Bone marrow (tissue), 2 donors: ENCODE measurements at places on chromosomes 5 and 9.

DNA sequence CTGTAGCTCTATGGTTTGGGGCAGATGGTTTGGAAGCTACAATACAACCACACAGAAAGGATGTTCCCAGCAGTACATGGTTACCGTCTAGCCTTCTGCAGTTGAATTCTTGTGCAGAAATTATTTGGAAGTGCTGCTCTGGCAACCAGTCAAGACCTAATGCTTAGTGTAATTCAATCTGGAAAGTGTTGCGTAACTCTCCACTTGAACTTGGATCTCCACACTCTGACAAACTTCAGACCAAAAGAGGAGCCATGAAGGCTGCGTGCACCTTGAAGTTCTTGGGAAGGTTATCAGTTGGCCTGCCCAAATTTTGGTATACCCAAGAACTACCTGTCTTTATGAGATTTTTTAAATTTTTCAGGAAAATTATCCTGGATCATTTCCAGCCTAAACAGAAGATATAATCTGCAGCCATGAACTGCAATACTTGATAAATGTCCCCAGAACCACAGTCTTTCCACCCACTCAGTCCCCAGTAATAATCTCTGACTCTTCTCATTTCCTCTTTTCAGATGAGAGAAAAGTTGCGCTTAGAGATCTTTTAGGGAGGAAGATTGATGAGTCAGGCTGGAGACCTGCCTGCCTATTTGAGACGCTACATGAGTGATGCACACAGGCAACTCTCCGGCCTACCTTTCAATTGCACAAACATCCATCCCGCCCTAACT, 159.9 kb downstream of the FANCC start:
- no peak for DNase-seq

- peak; percentile 19 for DNase-seq
Observed at GRCh38 chr9:35508069-35508468, 18.2 kb downstream of the RUSC2 start.

DNA sequence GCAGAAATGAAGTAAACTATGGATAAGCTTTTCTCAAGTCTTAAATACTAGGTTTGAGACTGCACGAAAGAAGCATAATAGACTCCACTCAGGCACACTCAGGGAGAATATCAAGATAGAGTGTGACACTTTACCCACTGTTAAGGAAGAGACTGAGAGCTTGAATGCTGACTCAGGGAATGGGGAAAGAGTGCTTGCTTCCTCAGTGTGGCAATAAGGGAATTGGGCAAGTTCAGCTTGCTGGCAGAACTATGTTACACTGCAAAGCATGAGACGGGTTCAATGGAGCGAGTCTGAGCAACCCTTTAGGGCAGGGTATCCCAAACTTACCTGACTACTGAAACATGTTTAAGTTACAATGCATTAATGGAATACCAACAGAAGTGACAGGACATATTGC, 237.7 kb upstream of the MEF2C start:
- DNase-seq, result no peak

GRCh38 chr9:4334410-4334813, 34.5 kb upstream of the GLIS3 start:
- DNase-seq, result no peak

GRCh38 chr5:140118302-140118936, 4.5 kb downstream of the PURA start:
- DNase-seq, result no peak

- no peak for DNase-seq
Observed at GRCh38 chr5:15008921-15009320, 137.3 kb upstream of the ANKH start.

DNA sequence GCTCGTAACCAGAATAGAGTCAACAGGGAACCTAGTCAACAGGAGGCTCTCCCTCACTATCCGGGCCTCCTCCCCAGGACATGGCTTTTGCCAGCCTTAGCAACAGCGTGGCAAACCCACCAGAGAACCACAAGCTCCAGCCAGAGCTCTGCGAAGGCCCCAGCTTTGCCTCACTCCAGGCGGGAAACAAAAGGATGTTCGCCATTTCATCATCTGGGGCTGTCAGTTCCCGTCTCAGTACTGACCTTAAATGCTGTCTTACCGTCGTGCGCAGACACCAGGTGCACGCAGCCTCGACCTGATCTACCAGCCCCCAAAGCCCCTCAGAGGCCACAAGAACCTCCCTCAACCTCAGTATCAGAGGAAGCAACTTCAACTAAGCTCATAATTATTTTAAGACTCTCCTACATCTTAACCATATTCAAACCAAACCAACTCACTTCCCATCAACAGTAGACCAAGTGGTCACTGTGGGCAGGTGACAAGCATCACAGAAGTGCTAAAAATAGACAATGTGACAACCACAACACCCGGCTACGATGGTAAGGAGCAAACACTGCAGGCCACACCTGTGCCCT, 71.4 kb downstream of the SEMA4D start:
- DNase-seq, result no peak

DNA sequence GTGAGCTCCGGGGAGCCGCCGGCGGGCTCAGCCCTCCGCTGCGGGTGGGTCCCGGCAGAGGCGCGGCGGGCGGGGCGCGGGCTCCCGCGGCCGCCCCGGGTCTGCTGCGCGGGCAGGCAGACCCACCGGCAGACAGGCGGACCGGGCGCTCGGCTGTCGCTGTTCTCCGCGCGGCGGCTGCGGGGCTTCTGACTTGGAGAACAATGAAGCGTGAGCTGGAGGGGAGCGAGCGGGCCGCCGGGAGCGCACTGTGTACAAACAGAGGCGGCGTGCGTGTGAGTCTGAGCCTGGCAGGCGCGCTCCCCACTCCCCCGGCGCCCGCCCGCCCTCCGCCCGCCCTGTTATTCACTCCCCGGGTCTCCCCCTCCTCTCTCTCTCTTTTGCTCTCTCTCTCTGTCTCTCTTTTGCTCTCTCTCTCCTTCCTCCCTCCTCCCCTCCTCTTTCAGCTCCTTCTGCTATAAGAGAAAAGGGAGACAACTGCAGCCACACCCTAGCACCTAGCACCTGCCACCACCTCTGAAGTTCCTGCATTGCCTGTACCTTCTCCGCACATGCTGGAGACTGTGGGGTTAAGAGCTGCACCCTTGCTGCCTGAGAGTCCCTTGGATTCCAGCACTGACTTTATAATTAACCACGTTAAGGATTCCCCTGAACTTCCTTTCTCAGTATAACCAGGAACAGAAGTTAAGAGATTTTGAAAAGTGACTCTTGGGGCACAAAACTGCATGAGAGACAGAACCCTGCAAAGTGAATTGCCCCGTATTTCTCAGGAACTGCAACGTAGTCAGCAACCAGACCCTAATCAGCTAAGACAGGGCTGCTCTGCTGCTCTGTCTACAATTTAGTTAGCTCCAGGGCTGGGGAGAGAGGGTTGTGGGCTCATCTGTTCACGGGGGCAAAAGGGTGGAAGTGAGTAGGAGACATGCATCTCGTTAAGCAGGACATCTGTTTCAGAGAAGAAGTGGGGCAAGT, at the start of gene EDIL3:
Gene EDIL3 (minus strand): TSS at position 277 of the 972 bp plus-strand sequence. CDS start 506 bp downstream, outside the sequence.
- no peak for DNase-seq

- DNase-seq, result no peak
Observed at GRCh38 chr5:54803471-54804011, 181.9 kb downstream of the ESM1 start.

DNA sequence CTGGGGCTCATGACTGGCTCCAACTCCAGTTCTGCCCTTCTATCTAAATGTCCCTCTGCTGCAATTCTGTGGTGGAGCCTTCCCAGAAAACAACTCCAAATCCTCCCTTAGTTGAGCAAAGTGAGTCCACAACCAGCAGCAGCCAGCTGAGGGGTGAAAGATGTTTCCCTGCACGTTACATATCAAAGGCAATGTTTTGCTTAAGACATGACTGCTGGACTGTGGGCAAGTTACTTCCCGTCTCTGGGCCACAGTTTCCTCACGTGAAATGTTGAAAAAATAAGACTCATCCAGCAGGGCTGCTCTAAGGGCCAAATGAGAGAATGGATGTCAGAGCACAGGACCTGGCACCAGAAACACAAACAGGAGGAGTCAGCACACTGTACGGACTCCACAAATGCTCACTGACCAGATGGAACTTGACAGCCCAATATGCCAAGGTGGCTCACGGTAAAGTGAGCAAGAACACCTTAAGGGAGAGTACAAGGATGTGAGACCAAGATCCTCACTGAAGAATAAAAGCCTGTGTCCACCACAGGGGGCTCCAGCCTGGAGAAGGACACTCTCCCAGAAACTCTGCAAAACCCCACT, 138.4 kb upstream of the ABCA1 start:
- peak; percentile 30 for DNase-seq

DNA sequence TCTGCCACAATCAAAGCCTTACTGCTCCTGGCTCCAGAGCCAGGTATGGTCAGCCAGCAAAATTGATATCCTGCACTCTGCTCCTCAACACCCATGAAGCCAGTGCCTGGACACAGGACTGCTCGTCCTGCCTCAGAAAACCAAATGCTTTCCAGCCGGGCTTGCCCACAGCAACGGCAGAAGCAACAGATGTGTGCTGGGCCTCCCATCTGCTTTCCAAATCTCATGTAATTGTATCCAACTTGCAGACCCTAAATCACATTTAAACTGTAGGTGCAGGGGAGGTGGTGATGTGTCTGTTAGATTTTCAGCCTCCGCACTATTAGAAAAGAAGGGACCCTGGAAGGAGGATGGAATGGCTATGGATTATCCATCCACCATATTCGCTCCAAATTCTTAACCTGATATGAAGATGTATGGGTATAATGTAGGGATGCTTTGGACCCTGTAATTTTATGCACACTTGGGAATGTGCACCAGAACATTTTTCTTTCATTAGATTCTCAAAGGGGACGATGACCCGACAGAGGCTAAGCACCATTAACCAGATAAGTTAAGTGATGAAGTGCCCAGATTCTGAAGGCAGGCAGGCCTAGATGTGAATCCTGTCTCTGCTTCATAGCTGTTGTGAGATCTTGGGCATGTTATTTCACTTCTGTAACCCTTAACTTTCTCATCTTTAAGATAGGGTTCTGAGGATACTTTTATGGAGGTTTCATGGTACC, 58.2 kb downstream of the EXOSC2 start:
- no peak for DNase-seq

- no peak for DNase-seq
Observed at GRCh38 chr9:456365-456764, 241.7 kb downstream of the DOCK8 start.

- DNase-seq, result no peak
Observed at GRCh38 chr5:107698286-107698685, 27.5 kb upstream of the EFNA5 start.

- DNase-seq, result no peak
Observed at GRCh38 chr9:98541684-98542230, 167.0 kb downstream of the GABBR2 start.

GRCh38 chr5:142865631-142866030, 95.5 kb downstream of the ARHGAP26 start:
- no peak for DNase-seq

GRCh38 chr5:170508036-170508435, 4.2 kb downstream of the KCNIP1 start:
- no peak for DNase-seq

DNA sequence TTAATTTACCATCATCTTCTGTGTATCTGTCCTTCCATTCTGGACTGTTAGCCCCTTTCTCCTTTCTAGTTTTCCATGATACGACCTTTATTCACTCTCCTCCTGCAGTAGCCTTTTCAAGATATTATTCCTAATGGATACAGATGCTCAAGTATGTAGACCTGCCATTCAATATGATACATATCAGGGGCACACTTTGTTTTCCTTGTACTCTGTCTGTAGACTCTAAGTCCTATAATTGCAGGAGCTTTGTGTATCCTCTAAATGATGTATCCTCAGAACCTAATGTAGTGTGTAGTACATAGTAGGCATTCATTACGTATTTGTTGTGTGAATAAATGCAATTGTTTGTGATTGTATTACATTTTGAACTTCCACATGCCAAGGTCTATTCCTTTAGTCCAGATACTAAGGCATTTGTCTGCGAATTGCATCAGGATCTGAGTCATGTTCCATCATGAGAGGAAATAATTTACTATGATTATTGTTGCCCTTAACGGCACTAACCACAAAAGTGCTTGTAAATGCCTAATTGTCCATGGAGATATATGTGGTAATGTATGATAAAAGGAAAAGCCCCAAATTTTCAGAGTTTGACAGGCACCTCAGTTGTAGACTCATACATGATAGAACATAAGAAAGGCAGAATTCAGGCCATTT, 57.1 kb upstream of the IZUMO3 start:
- no peak for DNase-seq
